ENCODE measurements at places on chromosomes 16 and 17.
A peak's percentile ranks its signal among the peaks of the same experiment; 100 is the strongest.

DNA sequence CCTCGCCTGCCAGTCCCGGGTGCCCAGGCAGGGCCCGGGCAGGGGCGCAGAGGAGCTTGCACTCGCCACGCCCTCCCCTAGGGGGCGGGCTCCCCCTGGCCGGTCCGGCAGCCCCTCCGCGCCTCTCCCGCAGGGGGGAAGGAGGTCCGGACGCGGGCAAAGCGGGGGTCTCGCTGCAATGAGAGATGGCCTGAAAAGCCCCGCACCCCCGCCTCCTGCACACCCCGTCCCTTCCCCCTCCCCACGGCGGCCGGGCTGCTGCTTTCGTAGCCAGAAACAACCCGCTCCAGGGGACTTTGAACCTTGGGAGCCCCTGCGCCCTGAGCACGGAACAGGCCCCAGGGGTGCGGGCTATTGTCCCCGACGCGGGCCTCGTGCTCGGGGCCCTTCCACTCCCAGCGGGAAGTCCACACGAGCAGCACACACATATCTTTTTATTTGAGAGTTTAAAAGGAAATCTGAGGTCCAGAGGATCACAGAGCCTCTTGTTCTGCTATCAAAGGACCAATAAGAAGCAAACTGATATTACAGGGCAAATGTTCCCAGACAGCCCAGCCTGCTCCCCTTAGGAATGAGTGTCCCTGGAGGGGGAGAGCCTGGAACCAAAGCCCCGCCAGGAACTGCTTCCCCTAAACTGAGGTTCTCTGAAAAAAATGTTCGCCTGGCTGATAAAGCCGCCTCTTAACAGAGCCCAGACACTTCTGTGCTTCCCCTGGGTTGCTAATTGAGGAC, 5.8 kb upstream of the CBX4 start:
- DNase-seq, result no peak

GRCh38 chr17:80653856-80654255, 109.2 kb downstream of the RPTOR start:
- no peak for DNase-seq

- no peak for DNase-seq
Observed at GRCh38 chr17:44283344-44284023, 15.5 kb upstream of the SLC4A1 start.

DNA sequence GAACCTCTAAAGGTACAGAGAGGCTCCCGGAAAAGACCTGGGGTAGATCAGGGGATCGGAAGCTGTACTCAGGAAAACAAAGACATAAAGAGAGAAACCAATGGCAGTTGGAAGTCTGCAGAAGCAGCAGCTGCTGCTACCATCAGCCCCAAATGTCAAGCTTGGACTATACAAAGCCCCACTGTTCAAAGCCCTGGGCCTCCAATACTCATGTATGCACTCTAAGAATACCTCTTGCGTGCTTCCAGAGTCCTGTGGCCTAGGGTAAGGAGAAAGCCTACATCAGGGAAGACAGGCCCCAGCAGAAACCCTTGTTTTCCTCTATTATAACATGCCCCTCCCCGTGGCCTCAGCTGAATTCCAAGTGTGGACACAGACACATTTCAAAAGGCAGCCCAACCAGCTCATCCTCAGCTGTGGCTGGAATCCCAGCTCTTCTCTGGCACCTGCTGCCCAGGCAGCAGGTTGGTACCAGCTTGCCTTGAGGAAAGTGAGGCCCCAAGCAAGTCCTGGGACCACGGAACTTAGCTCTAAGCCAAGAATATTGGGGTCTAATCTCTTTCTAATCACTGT, 19.3 kb upstream of the MTMR4 start:
- DNase-seq, result no peak

DNA sequence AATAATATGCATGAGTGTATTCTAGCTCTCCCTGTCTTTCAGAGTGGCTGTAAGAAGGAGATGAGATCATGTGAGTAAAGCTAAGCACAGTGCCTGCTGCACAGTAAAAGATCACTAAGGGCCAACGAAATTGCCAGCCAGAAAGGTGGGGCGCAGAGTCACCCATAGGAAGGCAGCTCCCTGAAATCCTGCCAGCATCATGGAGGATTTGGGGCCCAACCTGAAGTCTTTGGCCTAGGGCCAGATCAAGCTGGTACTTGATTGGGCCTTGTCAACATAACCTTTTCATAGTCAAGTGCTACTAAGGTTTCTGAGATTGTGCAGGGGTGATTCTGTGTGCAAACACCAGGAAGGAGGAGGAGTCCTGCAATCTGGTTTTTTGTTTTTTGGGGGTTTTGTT, 16.5 kb downstream of the SCNN1B start:
- no peak for DNase-seq

GRCh38 chr17:40224718-40225550, 5.8 kb downstream of the WIPF2 start:
- DNase-seq, result no peak

DNA sequence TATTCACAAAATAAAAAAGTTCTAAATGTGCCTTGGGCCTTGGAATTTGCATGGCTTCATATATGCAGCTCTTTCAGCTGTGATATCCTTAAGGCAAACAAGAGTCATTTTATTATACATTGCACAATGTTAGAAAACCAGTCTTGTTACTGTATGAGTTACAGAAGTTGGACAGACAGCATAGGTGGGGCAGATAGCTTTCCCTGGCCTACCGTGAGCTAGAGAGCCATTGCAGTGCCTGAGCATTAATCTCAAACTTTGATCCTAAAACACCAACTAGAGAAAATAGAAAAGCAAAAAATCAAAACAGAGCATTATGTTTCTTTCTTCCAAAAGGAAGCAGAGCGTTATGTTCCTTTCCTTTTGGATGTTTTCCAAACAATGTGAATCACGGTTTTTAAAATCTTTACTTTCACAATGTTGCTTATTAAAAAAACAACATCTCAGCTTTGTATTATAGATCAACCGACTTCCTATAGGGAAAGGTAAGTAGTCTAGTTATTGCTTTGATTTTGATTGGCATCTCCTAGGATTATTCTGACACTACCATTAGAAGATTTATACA, 32.2 kb downstream of the ARHGAP44 start:
- no peak for DNase-seq

DNA sequence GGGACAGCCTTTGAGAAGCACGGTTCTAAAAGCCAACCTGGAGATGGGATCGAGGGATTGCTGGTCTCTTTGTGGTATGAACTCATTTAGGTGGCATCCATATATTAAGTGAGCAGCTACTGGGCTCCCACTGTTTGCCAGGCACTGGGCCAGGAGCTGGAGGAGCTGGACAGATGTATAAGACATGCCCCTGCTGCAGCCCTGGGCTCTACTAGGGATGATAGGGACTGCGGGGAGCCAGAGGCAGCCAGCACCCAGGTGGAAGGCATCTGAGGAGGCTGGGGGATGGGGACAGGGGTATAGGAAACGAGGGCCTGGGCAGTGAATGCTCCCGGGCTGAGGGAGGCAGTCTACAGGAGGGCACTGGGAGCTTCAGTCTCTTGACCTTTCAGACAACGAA, 53.0 kb upstream of the MEAK7 start:
- DNase-seq, result no peak

GRCh38 chr17:9830711-9831110, 5.0 kb downstream of the GLP2R start:
- no peak for DNase-seq

- DNase-seq, result no peak
Observed at GRCh38 chr17:77214328-77214727, 73.6 kb downstream of the SEC14L1 start.

DNA sequence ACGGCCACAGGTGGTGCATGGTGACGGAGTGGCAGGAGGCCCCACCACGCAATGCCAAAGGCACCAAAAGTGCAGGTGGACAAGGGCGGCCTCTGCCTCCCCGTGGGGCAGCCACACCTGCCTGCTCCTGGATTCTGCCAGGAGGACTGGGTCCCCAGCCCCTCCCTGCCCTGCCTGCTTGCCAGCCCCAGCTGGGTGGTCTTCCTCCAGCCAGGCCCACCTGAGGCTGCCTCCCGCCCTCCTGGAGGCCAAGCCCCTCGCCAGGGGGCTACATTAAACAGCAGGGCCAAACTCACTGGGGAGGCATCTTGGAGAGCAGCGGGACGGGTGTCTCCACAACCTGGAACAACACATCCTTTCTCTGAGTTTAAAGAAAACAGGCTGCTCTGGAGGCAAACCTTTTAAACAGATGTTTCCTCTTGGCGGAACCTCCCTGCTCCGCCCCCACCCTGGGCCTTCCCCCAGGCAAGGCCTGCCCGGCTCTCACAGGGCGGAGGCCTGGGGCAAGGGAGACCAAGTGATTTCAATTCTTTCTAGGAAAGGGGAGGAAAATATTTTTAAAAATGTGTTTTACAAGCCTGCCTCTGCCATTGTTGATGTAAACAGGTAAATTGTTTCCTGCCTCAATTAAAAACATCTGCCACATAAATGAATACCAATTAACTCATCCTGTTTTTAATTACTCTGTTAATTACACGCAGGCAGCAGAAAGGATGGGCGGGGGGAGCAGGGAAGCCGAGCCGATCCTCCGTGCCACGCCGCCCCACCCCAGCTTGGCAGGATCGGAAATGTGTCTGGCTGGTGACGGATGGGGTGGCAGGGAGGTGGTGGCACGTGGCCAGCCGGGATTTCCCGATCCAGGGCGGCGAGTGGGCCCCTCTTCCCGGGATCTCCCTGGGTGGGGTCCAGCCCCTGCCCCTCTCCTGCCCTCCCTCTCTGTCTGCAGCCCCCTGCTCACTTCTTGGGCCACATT, 54.4 kb upstream of the PABPN1L start:
- DNase-seq, result no peak

DNA sequence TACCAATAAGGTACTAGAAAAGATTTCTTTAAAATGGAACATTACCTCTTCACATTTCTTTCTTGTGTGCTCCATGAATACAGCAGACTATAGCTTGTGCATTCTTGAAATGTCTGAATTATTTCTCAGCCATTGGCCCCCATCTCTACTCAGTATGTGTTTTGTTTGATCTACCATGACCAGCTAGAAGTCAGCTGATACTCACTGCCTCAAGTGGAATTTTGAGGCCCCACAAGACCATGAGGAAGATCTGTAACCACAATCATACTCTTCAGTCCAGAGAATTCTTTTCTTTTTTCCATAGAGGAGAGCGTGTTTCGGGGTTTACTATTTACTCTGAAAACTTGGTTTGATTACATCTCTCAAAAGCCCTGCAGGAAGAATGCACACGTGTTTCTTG, 319.1 kb downstream of the TOX3 start:
- DNase-seq, result no peak

- no peak for DNase-seq
Observed at GRCh38 chr17:28828294-28829040, 14.1 kb downstream of the FAM222B start.

DNA sequence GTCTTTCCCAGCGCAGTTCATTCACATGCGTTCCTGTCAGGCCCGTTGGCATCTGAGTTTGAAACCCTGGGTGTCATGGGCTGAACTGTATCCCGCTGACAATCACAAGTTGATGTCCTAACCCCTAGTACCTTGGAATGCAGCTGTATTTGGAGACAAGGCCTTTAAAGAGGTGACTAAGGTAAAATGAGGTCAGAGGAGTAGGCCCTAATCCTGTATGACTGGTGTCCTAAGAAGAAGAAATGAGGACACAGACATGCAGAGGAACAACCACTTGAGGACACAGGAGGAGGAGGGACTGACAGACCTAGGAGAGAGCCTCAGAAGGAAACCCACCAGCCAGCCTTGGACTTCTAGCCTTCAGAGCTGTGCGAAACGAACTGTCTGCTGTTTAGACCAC, 33.1 kb downstream of the TRPV2 start:
- no peak for DNase-seq

DNA sequence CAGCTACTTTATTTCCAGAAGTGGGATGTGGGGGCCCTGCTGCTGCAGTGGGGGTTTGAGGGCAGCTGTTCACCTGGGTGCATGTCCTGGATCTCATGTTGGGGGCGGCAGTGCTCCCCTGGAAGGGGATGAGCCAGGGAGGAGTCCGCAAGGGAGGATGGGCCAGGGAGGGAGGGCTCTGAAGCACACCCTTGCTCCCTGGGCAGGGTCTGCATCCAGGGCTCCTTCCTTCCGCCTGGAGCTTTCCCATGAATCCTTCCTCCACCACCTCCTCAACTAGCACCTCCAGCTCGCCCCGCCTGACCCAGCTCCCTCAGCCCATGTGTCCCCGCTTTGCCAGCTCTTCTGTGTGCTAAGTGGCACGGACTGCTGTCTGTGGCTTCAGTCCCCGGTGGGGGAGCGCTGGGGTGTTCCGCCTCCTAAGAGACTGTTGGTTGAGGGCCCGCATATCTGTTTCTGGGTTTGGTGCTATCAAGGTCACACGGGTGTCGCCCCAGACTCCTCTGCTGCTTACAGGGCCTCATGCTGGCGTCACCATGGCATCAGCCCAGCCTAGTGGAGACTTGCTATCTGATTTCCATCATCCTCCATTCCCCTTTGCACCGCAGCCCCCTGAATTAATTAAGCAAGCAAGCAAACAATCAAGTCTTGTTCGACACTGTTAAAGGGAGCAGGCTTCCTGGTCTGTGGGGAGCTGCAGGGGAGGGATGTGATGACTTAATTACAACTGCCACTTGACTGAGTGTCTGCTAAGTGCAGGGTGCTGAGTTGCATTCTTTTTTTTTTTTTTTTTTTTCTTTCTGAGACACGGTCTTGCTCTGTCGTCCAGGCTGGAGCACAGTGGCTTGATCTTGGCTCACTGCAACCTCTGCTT, 71.8 kb downstream of the PRKCA start:
- no peak for DNase-seq

- DNase-seq, result no peak
Observed at GRCh38 chr16:3842994-3843393, 37.5 kb downstream of the CREBBP start.

DNA sequence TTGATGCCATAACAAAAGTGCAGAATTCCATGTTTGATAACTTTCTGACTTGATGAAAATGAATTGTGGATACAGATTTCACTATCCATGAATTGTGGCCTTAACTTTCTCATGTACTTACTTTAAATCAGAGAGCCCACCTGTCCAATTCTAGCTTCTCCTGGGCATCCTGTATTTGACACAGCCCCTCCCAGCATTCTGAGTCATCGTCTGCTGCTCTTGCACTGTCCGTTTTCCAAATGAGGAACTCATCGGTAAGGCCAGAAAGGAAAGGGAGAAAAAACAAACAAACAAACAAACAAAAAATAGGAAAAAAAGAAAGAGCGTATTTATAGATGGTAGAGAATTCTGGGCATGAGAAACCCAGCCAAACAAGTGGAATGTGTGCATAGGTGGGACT, 361.6 kb downstream of the WWOX start:
- DNase-seq, result no peak

GRCh38 chr16:46886764-46887523, 2.8 kb downstream of the GPT2 start:
- DNase-seq, result no peak

DNA sequence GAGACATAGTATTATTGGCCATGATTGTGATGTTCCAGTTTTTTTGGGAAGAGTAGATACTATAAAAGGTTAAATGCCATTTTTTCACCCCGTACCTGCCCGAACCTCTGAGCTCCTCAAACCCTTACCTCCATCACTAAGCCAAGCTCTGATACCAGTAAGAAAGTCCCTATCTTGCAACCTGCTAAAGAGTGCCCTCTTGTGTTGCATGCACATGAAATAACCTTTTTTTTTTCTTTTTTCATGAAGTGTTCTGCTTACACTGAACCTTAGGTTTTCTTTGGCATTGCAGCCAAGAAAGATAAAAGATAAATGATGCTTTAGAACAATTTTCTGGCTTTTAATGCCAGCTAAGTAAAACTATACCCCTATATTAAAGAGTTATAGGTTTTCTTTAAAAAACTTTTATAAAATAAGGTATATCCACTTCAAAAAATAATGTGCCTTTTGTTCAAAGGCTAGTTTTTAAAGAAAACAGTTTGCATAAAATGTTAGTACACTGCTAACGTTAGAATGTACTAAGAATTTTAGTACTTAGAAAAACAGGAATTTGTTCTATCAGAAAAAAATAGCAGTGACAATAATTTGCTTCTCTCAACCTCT, 295.3 kb upstream of the PMFBP1 start:
- DNase-seq, result peak; percentile 17

All from HTR-8/SVneo (cell line).